ENCODE measurements at places on chromosomes 12 and 14.
A peak's percentile ranks its signal among the peaks of the same experiment; 100 is the strongest.

DNA sequence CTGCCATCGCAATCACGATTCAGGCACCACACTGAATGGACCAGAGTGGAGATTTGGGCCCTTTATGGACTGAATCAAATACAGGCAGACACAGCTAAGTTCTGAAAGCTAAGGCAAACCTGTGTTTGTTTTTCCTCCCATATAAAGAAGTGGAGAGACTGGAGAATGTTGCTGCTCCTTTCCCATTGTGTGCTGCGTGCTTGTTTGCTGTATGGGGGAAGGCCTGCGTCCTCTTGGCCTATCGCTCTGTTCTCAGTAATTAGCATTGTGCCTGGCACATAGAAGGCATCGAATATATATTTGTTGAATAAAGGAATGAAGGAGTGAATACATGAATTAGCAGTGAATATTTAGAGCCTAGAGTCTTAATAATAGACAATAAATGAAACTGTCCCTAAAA is 12.4 kb downstream of the ST8SIA1 start:
- no peak for DNase-seq

- DNase-seq = no peak
Measured at GRCh38 chr14:37587131-37587803, 7.8 kb downstream of the FOXA1 start.

DNA sequence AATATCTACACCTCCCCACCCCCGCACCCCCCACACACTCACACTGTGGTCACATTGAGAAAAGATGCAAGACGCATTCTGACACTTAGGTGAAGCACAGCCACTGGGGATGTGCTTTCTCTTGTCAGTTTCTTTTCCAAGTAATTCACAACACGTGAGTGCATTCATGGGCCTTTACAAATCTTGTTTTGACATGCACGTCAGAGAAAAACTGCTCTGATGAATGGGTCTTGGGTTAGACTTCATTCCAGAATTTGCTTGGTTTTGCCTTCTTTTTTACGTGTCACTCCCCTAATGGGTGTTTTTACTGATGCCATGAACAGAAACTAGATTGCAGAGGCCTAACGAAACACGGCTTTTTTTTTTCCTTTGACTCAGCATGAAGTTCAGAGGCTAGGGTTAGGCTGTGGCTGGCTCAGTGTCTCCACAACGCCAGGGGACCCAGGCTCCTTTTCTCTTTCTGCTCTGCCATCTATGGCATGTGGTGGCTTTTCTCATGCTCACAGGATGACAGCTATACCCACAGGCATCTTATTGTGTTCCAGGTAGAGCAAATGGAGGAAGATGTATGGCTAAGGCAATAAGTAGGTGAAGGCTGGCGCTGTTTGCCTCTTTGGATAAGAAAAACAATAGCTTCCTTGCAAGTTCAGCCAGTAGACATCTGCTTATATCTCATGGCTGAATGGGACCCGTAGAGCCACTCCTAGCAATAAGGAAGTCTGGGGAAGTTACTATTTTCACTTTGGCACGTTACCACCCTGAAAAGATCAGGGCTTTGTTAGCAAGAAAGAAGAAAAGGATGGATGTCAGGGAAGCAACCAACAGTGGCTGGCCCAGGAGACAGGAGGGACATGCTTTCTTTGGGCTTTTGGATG is 253.3 kb downstream of the SLC15A4 start:
- DNase-seq = peak; percentile 2

- no peak for DNase-seq
Measured at GRCh38 chr14:82451675-82452074, 918.0 kb upstream of the SEL1L start.

GRCh38 chr12:40208707-40209446 is 15.9 kb upstream of the LRRK2 start:
- DNase-seq = no peak

- DNase-seq = no peak
Measured at GRCh38 chr12:27008081-27008480, 6.1 kb downstream of the TM7SF3 start.

DNA sequence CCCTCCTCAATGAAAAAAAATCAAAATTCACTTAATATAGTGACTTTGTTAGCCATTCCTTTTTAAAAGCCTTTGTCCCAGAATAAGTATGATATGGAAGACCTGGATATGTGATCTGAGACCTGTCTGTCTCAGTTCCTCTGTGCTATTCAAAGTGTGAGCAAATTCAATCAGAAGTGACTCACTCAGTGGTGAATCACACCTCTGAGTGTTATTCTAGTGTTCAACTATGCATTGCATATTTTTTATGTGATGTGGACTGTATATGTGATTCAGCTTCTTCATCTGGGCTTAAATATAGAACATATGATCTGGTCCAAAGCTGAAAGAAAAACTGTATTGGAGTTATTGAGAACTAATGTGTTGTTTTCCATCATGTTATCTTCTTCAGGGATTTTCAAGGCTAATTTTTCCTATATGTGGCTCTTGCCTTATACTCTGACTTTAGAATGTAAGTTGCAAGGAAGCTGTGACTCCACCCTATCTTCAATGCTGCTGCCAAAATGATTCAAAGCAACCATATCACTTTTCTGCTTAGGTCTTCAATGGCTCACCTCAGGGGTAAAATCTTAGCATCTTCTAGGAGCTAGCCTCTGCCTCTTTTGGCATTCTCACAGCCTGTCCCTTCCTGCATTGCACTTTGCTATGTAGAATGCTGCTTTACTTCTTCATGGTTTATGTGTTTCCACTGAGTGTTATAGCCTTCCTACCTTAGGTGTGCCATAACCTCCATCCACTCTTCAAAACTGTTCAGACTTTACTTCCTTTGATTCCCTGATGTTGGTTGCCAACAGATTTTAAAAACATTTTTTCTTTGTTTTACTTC is 169.8 kb downstream of the OTOGL start:
- no peak for DNase-seq
